Mesenchymal stem cell (in vitro differentiated cells and primary cell): ENCODE measurements at places on chromosomes 2 and 18.
A peak's percentile ranks its signal among the peaks of the same experiment; 100 is the strongest.

DNA sequence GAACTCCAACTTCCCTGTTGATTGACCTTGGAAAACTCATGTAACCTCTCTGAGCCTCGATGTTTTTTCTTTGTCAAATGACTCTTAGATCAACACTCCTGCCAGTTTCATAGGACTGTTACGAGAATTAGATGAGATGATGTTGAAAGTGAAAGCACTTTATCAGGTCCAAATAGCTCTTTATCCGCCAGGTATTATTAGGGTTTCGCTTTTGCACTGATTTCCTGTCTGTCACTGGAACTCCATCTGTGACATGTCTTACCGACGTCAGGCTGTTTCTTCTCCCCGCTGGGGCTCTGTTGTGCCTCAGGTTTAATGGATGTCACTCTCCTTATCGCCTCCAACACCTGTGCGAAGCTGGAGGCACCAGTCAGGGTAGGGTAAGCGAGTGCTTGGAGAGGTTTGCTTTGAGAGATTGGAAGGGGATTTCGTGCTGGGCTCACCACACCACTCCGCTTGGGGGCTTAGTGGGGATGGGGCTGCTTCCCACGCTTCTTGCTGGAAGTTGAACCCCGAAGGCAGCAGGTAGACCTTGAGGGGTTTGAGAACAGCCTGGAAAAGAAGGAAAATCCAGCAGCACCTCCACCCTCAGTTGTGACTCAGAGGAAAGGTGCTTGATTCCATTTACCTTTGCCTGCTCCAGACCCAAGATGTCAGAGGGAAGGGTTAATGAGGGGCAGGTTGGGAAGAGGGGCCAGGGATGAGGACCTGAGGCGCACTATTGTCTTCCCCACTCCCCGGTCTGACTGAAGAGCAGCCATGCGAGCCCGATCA is 4.3 kb downstream of the GAD1 start:
- DNase-seq: no peak

DNA sequence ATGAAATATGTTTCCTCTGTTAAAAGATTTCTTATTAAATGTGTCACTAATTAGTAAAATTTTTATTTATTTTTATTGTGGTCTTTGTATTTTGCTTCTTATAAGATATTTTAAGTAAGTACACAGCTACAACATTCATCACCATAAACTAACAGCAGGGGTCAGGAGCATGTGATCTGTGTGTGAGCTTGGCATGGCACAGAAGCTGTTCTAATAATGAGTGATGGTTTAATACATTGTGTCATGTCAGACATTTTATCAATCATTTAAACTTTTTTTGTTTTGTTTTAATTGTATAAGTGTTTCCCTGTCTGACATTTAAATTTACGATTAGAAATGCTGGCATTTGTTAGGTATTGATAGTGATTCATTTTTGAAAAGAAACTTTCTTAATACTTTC is 585.4 kb downstream of the DSC3 start:
- no peak for DNase-seq

DNA sequence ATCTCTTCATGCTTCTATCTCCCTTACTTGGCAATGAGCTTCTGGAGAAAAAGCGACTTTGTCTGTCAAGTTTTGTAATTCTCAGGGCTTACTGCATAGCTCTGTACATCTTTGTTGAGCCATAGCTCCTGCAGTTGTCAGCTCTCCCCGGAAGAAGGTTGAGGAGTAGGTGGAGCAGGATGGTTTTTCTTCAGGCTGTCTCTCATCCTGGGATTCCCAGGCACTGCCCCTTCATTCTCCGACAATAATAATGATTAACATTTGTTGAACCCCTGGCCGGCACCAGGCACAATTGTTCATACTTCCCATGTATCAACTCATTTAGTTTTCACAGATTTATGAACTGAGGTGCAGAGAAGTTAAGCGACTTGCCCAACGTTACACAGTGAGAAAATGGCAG is 23.5 kb upstream of the RHOB start:
- DNase-seq: peak; percentile 23

DNA sequence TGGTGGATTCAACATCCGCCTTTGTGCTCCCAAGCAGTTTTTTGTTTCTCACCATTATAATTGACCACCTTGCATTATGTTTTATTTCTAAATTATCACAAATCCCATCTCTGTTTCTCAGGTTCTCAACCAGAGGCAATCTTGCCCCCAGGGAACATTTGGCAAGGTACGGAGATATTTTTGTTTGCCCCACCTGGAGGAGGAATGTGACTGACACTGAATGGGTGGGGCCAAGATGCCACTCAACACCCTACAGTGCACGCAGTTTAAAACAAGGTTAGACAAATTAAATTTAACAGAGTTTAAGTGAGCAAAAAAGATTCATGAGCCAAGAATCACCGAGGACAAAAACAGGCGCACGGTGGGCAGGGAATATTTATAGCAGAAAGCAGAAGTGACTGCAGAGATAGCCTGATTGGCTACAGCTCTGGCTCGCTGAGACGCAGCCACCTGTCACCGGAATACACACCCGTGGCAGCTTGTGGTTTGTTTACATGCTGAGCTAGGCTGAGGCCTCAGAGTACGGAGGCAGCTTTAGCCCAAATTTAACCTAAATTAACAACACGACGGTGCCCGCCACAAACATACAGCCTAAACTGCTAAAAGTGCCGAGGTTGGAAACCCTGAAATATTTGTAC is 150.0 kb upstream of the ALKAL2 start:
- DNase-seq: no peak

DNA sequence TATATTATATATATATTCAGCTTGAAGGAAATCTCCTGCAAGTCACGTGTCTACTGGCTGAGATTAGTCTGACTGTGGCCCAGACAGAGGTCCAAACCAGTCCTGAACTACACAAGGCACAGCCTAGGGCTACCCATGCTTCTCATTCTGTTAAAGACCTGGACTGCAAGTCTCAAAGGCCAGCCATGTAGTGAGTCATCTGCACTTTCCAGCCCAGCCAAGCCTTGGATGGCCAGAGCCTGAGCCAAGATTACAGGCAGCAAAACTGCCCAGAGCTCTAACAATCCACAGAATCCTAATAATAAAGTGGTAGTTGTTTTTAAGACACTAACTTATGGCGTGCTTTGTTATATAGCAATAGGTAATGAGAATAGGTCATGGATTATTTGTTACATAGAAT is 259.6 kb downstream of the SS18 start:
- peak; percentile 79 for DNase-seq

DNA sequence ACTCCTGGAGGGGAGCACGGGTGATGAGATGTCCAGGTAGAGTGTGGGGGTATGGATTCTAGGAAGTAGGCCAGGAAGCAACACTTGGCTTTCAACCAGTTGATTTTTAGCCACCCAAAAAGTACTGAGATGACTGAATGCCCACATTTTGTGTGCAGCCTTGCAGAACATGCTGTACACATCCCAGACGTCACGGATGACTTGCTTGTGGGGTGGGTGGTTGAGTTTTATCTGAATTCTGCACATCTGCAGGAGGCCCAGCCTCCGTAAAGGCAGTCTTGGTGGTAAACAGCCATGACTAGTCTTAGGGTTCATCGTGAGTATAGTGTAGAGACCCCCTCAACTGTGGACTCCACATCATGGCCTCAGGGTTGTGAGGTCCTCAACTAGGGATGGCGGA is 53.3 kb upstream of the CCDC195 start:
- DNase-seq: no peak

DNA sequence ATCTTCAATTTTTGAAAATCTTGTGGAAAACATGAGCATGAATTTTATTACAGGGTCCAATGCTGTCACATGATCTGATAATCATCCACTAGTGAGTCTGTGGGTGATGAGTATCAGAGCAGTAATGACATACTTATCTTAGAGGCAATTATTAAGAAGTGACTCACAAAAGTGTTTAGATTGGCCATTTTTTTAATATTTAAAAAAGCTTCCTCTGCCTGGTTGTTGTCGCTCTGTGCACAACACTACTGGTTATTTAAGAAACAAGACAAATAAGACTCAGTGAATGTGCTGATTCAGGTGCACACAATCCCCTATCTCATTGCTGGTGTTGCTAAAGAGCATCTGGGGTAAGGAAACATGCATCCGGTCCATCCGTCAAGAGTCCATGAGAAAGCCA is 665.8 kb upstream of the ZEB2 start:
- peak; percentile 55 for DNase-seq

GRCh38 chr18:49521216-49521835 is 34.3 kb upstream of the C18orf32 start:
- no peak for DNase-seq

- DNase-seq: no peak
These were observed 24.9 kb downstream of the CAPN14 start for GRCh38 chr2:31192396-31192795.

- peak; percentile 59 for DNase-seq
These were observed 24.3 kb upstream of the STAT1 start for GRCh38 chr2:191038241-191038725.

GRCh38 chr18:47215554-47216138 is 35.8 kb downstream of the SKOR2 start:
- DNase-seq: peak; percentile 58

- peak; percentile 92 for DNase-seq
These were observed 8.7 kb upstream of the WIPF1 start for GRCh38 chr2:174606336-174606735.

DNA sequence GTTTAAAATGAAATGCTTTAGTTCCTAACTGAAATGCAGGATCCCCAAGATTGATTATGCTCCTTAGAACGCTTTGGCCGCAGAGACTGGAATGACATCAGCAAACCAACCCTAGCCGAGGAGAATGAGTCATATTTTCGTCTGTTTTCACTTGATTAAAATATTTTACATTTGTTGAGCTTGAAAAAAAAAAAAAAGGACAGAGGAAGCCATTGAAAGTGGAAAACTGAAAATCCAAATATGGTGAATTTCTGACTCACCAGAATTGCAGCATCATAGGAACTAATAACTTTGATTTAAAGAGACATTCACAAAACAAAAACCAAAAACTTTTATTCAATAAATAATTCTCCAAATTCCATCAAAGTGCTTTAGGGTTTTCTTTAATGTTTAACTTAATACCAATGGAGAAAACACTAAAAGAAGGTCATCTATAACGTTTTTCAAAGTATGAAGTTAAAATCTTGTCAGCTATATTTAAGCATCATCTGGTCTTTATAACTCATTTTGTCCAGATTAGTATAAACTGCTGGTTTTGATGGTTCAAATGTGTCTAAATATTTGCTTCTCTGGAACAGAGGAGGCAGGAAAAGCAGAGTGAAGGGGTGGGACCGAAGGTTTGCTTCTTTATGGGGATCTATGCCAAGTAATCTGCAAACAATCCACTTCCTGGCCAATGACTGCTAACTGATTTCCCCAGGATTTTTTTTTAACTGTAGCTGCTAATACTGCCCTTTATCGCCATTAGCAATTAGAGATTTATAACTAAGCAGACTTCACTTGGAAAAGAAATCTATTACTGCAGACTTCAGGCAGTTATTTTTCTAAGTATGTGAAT is 30.9 kb upstream of the COL5A2 start:
- DNase-seq: peak; percentile 96

DNA sequence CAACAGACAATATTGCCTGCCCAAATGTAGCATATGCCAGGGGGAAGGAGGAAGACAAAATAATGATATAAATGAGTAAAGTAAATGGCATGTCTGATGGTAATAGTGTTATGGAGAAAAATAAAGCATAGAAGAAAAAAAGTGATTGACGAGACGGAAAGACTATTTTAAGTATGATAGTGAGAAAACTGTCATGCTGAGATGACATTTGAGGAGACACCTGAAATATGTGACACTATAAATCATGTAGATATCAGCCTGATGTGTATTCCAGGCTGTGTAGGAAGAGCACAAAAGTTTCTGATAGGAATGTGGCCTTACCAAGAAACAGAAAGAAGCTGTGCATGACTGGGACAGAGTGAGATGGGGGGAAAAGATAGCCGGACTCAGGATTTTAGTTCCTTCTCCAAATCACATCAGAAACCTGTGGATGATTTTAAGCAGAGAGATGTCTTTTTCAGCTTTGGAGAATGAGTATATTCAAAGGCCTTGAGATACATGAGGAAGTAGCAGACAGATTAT is 387.3 kb upstream of the SYT4 start:
- peak; percentile 21 for DNase-seq

DNA sequence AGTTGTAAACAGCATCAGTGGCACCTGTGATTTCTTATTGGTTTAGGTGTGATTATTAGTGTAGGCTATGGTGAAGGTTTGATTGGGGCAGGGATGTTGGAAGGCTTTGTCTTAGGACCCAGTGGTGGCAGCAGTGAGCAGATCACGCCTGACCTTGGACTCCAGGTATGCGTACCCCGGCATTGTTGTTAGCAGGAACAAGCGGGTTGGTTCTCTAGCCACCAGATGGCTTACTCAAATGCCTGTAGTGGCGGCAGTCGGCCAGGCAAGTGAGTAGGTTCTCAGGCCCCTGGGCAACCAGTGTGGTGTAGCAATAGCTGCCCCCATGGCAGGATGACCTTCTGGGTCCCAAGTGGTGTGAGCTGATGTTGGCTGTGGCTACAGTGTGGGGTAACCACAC is 558.3 kb downstream of the KCNJ3 start:
- no peak for DNase-seq

GRCh38 chr2:219079417-219079816 is 18.7 kb upstream of the IHH start:
- no peak for DNase-seq

- DNase-seq: no peak
These were observed 134.1 kb downstream of the FMNL2 start for GRCh38 chr2:152468899-152469692.

DNA sequence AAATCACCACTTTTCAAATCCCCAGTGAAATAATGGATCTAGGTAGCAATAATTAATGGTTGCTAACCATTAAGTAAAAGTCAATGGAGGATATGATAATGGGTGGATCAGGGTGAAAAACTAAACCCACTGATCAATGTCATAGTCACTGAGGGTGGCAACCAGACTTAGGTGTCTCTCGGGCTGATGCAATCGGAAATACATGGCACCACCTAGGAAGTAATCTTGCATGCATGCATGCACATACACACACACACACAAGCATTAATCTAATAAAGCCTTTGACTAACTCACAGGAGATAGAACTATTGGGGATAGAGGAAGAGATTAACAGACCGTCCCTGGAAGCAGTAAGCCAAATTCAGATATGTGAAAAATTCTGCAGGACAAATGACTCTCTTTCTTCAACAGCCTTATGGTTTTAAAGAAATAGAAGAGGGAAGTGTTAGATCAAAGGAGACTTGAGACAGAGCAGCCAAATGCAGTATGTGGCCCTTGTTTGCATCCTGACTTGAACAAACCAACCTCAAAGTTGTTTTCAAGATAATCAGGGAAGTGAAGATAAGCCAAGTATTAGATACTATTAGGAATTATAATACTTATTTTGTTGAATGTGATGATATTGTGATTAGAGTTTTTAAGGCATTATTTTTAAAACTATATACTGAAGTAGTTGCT is 186.0 kb upstream of the RMP24 start:
- no peak for DNase-seq

GRCh38 chr18:3319399-3319798 is 57.5 kb downstream of the MYL12B start:
- no peak for DNase-seq

- DNase-seq: no peak
These were observed 112.9 kb upstream of the ZEB2 start for GRCh38 chr2:144632809-144633208.

DNA sequence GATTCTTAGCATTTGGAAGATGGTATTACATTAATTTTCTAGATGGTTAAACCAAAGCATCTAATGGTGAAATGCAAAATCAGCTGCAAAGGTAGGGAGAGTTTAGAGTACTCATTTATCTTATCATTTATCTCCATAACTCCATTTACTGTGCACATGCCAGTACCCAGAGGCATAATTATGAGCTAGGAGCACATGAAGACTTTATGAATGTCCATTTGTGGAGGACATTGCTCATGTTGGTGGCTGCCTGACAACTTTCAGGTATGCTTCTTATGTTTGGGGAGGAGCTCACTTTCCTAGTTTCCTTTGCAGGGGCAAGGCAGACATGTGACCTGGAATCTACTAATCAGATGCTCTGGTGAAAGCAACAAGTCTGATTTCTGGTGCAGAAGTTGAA is 134.0 kb downstream of the NRP2 start:
- no peak for DNase-seq
